Dermis blood vessel endothelial cell (primary cell): ENCODE measurements at places on chromosomes 3 and 15. TPM values are rescaled to one million over a fixed set of nuclear protein-coding genes. Genes with fewer than 3 reads are reported as not detected.

CDAN1 gene
- 12.9 and 17.0 TPM in 2 replicates for total RNA-seq

SLC24A5 gene
- not detected in 2 replicates for total RNA-seq

ZNF660 gene
- 0.79 and 2.2 TPM in 2 replicates for total RNA-seq

TTC14 gene
- 40.0 and 66.4 TPM in 2 replicates for total RNA-seq

SLC9A9 gene
- 3.2 and 3.6 TPM in 2 replicates for total RNA-seq

PLA2G4D gene
- total RNA-seq = 0.17 TPM in 1 of 2 replicates, not detected in the other

CDC25A gene
- 15.1 and 21.6 TPM in 2 replicates for total RNA-seq

RPL15 gene
- total RNA-seq = 1,782 and 3,418 TPM in 2 replicates

GPR160 gene
- total RNA-seq = 7.7 and 11.2 TPM in 2 replicates

ALDH1L1 gene
- not detected in 2 replicates for total RNA-seq

MORC1 gene
- not detected in 2 replicates for total RNA-seq

UBR1 gene
- total RNA-seq = 31.2 and 35.6 TPM in 2 replicates

CP gene
- total RNA-seq = 0.70 and 1.0 TPM in 2 replicates

CPN2 gene
- total RNA-seq = not detected in 2 replicates

CD80 gene
- total RNA-seq = 0.14 and 0.17 TPM in 2 replicates
